ENCODE measurements at places on chromosomes 12 and 14.

- H3K27ac ChIP-seq, result no peak overlapping the region
- H3K27me3 ChIP-seq, result no peaks in the 10 kb centered on the region
- H3K4me1 ChIP-seq, result peaks cover 9% of the 10 kb centered on the region
- no peaks in the 10 kb centered on the region for H3K36me3 ChIP-seq
- H3K4me3 ChIP-seq, result no peak overlapping the region
These were observed 63.9 kb downstream of the MYRFL start for GRCh38 chr12:69888901-69889300.

DNA sequence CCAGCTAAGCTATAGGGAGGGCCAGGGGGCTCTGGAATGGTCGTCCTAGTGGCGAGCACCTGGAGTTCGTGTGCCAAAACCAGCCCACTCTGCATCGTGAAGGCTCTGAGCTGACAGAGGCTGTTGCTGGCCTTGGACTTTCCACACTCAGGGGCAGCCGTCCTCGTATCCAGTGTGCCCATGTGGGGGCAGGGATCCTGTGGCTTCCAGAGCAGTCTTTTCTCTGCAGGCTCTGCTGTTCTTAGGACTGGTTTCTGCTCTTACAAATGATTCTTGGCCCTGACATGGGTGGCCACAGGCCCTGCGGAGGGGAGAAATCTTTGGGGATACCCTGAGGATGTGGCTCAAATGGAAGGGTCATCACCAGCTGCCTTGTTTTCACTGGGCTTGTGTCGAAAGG is 177.4 kb upstream of the FKBP4 start:
- peaks cover 13% of the 10 kb centered on the region for H3K4me1 ChIP-seq
- no peak overlapping the region for H3K27ac ChIP-seq
- no peak overlapping the region for H3K4me3 ChIP-seq
- H3K27me3 ChIP-seq, result peaks cover 3% of the 10 kb centered on the region

GRCh38 chr14:74019408-74020137 is 424 bp downstream of the BBOF1 start:
- no peaks in the 10 kb centered on the region for H3K27me3 ChIP-seq
- H3K36me3 ChIP-seq, result no peaks in the 10 kb centered on the region
- H3K27ac ChIP-seq, result peak overlapping the region; percentile 98
- peak overlapping the region; percentile 91 for H3K4me3 ChIP-seq
- peaks cover 12% of the 10 kb centered on the region for H3K4me1 ChIP-seq

DNA sequence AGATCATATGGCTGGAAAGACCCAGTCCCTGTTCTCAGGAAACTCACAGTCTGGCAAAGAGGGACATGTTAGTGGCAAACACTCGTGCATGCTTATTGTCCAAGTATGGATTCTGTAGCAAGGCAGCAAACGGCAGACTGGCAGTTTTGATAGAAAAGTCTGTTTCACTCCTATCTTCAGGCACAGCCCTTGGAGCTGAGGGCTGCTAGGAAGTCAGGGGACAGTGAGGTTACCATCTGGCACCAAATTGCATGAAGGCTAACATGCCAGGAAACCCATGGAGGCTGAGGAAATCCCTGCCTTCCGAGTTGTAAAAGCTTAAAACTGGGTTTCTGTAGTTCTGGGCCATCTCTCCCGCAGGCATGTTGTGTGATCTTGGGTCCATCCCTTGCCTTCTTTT is 32.9 kb downstream of the CALM1 start:
- DNase-seq, result no peak
- H3K27ac ChIP-seq, result no peak overlapping the region
- H3K4me1 ChIP-seq, result no peaks in the 10 kb centered on the region
- no peak overlapping the region for H3K4me3 ChIP-seq
- H3K36me3 ChIP-seq, result no peaks in the 10 kb centered on the region

DNA sequence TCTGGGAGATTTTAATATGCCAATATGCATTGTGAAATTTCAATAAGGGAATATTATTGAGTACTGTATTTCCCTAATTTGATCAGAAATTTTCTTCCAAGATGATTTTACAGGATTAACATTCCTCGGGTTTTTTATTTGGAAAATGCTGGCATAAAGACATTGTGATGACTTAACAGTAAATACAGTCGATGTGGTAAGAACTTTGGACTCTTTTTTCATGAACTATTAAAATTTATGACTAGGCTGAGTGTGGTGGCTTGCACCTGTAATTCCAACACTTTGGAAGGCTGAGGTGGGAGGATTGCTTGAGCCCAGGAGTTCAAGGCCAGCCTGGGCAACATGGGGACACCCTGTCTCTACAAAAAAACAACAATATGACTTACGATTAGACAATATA is 197.1 kb upstream of the RASSF8 start:
- H3K27me3 ChIP-seq, result no peaks in the 10 kb centered on the region
- no peaks in the 10 kb centered on the region for H3K4me1 ChIP-seq
- H3K4me3 ChIP-seq, result no peak overlapping the region

- no peaks in the 10 kb centered on the region for H3K27me3 ChIP-seq
- no peak overlapping the region for H3K27ac ChIP-seq
- H3K4me3 ChIP-seq, result no peak overlapping the region
- no peak for DNase-seq
These were observed 1389.3 kb downstream of the AACS start for GRCh38 chr12:126454581-126454980.

- peaks cover 9% of the 10 kb centered on the region for H3K4me1 ChIP-seq
- H3K27ac ChIP-seq, result peak overlapping the region; percentile 78
- no peaks in the 10 kb centered on the region for H3K36me3 ChIP-seq
- H3K4me3 ChIP-seq, result peak overlapping the region; percentile 62
These were observed 572 bp upstream of the ACSS3 start for GRCh38 chr12:81077329-81077685.

GRCh38 chr12:25526778-25527177 is 26.3 kb downstream of the LMNTD1 start:
- H3K36me3 ChIP-seq, result no peaks in the 10 kb centered on the region
- H3K4me3 ChIP-seq, result no peak overlapping the region
- no peaks in the 10 kb centered on the region for H3K27me3 ChIP-seq
- H3K27ac ChIP-seq, result no peak overlapping the region
- no peak for DNase-seq

DNA sequence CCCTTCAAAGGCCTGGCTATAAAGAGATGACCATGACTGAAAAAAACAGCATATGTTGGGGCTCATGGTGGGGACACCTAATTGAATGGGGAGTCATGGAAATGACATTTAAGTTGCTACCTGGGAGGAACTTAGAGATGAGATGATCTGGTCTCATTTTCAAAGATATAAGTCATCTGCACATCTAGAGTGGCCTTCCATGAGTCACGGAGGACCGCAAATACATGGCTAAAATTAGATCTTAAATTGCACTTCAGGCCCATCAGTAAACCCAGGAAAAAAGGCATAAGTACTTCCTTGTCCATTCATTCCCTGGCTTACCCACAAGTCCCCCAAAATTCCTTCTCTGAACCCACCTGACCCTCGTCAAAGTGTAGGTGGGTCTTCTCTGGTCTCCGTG is 53.4 kb downstream of the SPTB start:
- H3K27ac ChIP-seq, result no peak overlapping the region
- no peaks in the 10 kb centered on the region for H3K36me3 ChIP-seq
- no peak overlapping the region for H3K4me3 ChIP-seq
- H3K27me3 ChIP-seq, result peaks cover 14% of the 10 kb centered on the region

DNA sequence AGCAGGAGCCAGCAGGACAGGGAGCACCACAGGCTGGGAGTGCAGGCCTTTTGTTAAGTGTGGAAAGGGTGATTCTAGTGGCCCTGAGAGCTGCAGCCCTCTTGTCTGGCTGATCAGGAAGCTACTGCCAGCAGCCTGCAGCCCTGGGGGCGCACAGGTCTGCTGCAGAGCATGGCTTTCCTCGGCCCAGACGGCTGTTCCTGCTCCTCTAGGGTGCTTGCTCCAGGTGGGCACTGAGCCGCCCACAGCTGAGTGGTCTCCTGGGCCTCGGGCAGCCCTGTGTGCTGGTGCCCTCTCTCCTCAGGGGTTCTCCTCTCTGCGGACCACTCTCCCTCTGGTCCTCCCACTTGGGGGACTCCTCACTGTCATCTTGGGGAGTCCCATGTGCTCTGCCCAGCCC is 18.9 kb downstream of the CCDC88C start:
- peaks cover 42% of the 10 kb centered on the region for H3K4me1 ChIP-seq
- H3K4me3 ChIP-seq, result no peak overlapping the region
- H3K27me3 ChIP-seq, result peaks cover 3% of the 10 kb centered on the region
- DNase-seq, result no peak

- no peak overlapping the region for H3K27ac ChIP-seq
- H3K27me3 ChIP-seq, result no peaks in the 10 kb centered on the region
- no peaks in the 10 kb centered on the region for H3K36me3 ChIP-seq
- no peaks in the 10 kb centered on the region for H3K4me1 ChIP-seq
These were observed 324.1 kb upstream of the FLRT2 start for GRCh38 chr14:85205875-85206274.

GRCh38 chr12:69523433-69524330 is 53.5 kb downstream of the FRS2 start:
- H3K36me3 ChIP-seq, result no peaks in the 10 kb centered on the region
- H3K27ac ChIP-seq, result no peak overlapping the region
- no peaks in the 10 kb centered on the region for H3K27me3 ChIP-seq
- no peak overlapping the region for H3K4me3 ChIP-seq

DNA sequence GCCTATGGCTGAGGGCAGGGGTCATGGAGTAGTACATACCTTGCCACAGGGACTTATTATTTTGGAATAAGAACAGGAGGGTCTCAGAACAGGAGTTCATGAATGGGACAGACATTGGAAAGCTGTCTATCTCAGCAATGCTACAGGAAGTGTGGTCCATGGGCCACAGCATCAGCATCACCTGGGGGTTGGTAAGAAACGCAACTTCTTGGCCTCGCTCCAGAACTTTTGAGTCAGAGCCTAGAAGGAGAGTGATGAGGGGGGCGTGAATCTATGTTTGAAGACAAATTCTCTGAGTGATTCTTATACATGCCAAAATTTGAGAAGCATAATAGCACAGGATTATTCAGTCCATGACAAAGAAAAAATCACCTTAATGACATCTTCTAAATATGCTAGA is 156.6 kb downstream of the RPAP3 start:
- H3K4me3 ChIP-seq, result no peak overlapping the region
- no peak overlapping the region for H3K27ac ChIP-seq
- no peaks in the 10 kb centered on the region for H3K4me1 ChIP-seq

DNA sequence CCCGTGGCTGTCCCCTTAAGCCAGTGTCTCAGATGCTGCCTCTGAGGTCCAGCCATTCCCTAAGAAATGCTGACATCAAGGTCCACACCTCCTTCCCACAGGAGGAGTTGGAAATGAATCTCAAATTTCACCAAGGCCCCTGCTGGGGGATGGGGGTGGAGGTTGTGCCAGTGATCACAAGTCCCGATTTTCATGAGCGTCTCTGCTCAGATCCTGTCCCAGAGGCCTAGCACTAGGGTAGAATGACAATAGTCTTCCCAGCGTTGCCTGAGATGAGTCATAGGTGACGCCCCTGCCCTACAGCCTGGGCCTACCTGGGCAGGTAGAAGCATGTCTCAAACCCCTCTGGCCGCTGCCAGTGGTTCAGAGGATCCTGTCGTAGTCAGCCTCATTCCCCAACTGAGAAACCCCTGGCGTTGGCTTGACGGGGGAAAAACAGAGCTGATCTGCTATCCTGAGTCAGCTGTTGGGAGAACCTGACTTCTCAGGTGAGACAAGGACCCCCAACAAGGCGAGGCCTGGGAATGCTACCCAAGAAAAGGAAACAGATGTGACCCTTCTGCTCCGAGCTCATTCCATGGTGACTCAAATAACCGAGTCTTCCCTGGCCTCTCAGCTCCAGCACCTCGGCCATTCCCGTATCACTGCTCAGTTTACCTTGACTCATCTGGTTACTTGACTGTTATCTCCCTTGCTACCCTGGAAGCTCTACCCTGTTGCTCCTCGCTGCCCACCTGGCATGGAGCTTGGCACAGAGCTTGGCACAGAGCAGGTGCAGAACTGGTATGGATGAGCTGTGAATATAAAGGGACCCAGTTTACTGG is 21.8 kb upstream of the SPPL3 start:
- no peak overlapping the region for H3K4me3 ChIP-seq
- H3K27ac ChIP-seq, result peak overlapping the region; percentile 89
- no peaks in the 10 kb centered on the region for H3K27me3 ChIP-seq
- H3K36me3 ChIP-seq, result no peaks in the 10 kb centered on the region
